Hematopoietic multipotent progenitor cell treated with erythropoietin and hydrocortisone succinate and interleukin-3 and kit ligand, for 17 days (in vitro differentiated cells): ENCODE measurements at places on chromosomes 6 and 20.

- DNase-seq = no peak
These were observed 464.1 kb upstream of the ARID1B start for GRCh38 chr6:156313037-156313436.

- no peak for DNase-seq
These were observed 32.4 kb downstream of the NQO2 start for GRCh38 chr6:3031857-3032640.

- no peak for DNase-seq
These were observed 968 bp upstream of the MMP24 start for GRCh38 chr20:35225319-35226125.

- DNase-seq = no peak
These were observed 616.2 kb downstream of the EPM2A start for GRCh38 chr6:145119081-145119480.

- DNase-seq = no peak
These were observed 196.3 kb upstream of the UST start for GRCh38 chr6:148550569-148550968.

GRCh38 chr6:122652431-122652830, 42.2 kb downstream of the PKIB start:
- DNase-seq = no peak

GRCh38 chr6:82273295-82273694, 25.8 kb upstream of the IBTK start:
- DNase-seq = no peak

DNA sequence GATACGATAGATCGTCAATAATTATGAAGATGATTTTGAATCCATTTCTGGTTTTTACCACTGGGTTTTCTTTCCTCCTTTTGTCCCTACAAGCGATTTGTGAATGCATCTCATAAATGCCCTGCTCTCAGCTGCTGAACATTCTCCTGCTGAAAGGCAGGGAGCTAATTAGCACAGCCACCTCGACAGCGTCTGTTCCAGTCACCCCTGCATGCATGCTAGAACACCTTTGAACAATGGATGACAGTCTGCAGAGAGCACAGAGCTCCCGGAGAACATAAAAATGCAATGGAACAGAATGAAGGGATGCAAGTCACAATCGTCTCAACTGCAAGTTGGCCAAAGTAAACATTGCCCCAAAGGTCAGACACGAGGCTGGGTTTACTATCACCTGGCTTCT, 105.8 kb downstream of the SLC35B3 start:
- no peak for DNase-seq

DNA sequence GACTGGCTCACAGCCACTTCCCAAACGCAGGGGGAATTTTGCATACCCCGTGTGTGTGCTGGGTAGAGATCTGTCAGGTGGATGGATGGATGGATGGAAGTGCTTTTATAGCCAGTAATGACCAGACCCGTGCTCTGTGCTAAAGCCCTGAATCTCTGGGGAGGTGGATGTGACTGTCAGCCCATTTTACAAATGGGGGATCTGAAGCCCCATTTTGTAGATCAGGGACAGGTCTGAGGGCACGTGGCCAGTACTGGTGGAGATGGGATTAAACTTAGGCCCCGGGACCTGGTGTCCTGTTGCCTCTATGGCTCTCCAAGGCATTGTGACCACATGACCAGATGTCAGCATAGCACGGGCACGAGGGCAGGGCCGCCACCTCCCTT, 38.2 kb upstream of the ZBP1 start:
- DNase-seq = no peak

GRCh38 chr6:65570340-65570739, 136.7 kb downstream of the EYS start:
- no peak for DNase-seq

DNA sequence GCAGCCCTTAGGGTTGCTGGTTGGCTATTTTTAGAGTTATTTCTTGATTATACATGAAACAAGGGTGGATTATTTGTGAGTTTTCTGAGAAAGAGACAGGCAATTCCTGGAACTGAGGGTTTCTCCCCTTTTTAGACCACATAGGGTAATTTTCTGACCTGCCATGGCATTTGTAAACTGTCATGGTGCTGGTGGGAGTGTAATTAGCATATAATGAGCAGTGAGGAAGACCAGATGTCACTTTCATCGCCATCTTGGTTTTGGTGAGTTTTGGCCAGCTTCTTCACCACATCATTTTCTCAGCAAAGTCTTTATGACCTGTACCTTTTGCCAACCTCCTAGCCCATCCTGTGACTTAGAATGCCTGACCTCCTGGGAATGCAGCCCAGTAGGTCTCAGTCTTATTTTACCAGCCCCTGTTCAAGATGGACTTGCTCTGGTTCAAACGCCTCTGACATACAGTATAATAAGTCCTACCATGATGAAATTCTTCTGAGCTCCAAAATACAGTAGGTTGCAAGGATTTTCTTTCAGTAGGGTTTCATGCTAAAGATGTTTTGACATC, 117.1 kb downstream of the ISM1 start:
- DNase-seq = no peak

GRCh38 chr20:36585410-36586125, 12.2 kb downstream of the TGIF2 start:
- no peak for DNase-seq
